ENCODE measurements at places on chromosomes 13 and 19.

- no peak for DNase-seq
These were observed 14.4 kb upstream of the GIPR start for GRCh38 chr19:45653634-45654033.

DNA sequence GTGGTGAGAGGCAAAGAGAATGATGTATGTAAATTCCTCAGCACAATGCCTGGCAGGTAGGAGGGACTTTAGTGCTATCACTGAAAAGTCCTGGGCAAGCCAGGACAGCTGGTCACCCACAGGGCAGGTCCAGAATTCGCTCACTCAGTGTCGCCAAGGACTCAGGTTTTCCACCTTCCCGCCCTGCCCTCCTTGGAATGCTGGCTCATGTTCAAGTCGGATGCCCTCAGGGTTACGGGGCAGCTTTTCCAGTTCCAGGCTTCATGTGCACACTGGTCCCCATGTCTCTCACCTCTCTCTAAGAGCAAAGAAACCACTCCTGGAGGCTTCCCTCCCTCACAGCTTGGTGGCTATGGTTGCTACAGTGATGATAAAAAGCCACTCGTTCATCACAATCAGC, 24.8 kb upstream of the NAXD start:
- no peak for DNase-seq

GRCh38 chr13:41058295-41059070, 2.8 kb upstream of the WBP4 start:
- no peak for DNase-seq

- no peak for DNase-seq
These were observed 174.1 kb downstream of the ZNF536 start for GRCh38 chr19:30546332-30546731.
